ENCODE measurements at places on chromosomes 12 and 14.

- DNase-seq = no peak
Observed at GRCh38 chr14:90645842-90646443, 170.3 kb downstream of the TTC7B start.

- no peak for DNase-seq
Observed at GRCh38 chr14:49977126-49977841, 84.4 kb downstream of the ARF6 start.

DNA sequence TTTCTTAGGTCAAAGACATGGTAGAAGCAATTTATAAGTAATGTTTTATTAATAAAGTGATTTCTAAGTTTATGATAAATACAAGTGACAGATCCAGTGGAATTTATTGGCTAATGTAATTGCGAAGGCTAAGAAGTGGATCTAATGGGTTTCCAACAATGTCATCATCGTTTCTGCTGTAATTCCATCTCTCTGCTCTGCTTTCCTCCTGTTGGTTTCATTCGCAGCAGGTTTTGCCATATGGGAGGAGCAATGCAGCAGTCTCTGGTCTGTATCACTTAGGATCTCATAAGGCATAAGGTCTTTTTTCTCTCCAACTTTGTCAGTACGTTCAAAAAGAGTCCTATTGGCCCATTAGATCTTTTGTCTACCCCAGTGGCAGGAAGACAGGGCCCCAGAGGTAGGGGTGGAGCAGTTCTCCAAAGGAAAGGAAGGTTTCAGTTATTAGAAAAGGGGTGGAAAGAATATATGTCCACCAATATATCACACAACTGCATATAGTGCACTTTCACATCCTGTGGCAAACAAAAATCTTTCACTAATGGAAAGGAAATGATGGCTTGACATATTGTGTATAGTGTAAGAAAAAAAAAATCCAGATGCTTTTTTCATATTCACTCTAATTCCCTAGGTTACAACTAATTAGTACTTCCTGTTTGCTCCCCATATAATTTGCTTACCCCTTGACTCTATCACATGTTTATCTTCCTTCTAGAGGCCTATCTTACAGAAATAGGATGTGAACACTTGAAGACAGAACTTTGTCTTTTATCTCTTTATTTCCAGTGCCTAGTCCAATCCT is 451.3 kb downstream of the ZFP36L1 start:
- no peak for DNase-seq

DNA sequence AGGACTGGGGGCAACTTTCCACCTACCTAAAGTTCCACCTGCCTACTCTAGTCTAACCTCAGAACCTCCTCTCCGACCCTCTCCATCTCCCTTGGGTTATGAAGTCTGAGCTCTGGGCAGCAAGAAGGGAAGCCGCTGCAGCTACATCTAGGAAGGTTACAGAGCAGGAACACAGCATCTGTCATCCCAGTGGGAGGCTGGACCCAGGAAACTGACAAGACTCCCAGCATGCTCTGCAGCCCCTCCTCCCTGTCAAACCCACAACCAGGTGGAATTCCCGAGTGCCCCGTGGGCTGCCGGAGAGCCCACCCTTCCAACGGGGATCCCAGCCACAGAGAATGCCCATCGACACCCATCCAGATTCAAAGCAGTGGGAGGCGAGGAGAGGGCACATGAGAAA is 2.1 kb downstream of the TESC start:
- no peak for DNase-seq

DNA sequence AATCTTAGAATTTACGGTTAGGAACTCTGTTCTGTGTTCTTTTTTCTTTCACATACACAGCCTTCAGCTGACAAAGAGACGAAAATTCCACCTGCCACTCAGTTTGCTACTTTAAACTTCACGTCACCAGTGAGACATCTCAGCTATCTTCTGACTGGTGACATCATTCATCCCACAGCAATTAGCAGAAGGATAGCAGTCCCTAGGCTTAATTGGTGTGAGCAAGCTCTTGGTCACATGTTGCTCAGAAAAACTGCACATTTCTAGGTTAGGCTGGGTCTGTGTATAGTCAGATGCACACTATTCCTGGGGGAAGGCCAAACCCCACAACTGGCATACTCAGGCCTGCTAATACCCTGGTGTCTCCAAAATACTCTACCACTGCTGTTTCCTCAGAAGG is 23.9 kb downstream of the SLC7A7 start:
- DNase-seq = no peak

Measured in neuronal stem cell (in vitro differentiated cells).